ENCODE measurements at places on chromosomes 12 and 14.

DNA sequence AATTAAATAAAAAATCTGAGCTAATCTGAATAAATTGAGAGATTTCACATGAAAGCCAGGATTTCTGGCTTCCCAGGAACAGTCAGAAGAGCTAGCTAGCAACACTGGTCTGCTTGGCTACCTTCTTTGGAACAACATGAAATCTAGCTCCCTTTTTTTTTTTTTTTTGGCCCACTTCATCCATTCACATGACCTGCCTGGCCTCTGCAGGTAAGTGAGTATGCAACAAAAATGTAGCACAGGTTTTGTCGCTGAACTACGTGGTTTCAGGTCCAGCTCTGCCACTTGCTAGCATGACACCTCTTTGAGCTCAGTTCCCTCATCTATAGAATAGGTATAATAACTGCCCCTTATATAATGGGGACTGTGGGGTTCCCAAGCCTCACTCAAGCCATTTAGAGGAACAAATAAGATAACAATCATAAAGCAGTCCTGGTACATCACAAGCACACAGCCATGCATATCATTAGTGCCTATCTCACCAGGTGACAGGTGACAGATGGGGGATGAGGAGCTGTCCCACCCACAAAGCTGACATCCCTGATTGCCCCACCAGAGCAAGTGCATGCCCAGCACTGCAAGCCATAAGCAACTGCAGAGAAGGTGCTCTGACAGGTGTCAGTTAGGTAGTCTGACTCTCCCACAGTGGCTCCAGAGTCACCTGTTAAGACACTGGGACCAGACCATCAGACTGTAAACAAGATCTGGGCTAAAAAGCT, 25.6 kb downstream of the PXN start:
- no peak for DNase-seq

DNA sequence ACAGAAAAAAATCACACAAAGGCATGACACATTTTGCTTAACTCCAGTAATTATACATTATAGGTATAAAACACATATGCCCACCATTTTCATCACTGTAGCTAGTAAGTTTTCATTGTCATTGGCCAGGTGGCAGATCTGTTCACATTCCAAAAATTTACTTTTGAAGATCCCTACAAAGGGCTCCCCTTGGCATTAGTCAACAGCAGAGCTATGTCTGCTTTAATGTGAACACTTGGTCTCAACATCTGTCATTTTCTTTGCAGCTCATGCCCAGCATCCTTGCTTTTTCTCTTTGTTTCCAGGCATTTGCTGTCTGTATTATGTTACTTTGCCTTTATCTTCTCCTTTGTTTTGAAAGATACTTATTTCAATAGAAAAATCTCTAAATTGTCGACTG, 519.1 kb upstream of the FOXG1 start:
- DNase-seq: no peak

GRCh38 chr12:83462419-83462818, 775.7 kb downstream of the TMTC2 start:
- DNase-seq: no peak

DNA sequence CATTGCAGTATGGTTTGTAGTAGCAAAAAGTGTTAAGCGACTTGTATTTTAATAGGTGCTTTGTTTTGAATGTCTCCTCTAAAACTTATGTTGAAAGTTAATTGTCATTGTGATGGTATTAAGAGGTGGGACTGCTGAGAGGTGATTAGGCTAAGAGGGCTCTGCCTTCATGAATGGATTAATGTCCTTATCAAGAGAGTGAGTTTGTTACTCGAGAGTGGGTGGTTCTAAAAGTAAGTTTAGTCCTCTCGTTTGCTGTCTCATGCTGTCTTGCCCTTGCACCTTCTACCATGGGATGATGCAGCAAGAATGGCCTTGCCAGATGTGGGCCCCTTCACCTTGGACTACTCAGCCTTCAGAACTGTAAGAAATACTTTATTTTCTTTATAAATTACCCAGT, 17.4 kb downstream of the ZDHHC17 start:
- no peak for DNase-seq

Measured in suppressor macrophage treated with lipopolysaccharide for 1 hour (primary cell).